ENCODE measurements at places on chromosomes 6 and 20. TPM values are rescaled to one million over a fixed set of nuclear protein-coding genes. Genes with fewer than 3 reads are reported as not detected.

GRCh38 chr20:63829945-63830835 is 874 bp downstream of the ZBTB46 start:
- no peak for DNase-seq

EEF1A2 gene
- polyA plus RNA-seq, result 0.31 TPM

DNA sequence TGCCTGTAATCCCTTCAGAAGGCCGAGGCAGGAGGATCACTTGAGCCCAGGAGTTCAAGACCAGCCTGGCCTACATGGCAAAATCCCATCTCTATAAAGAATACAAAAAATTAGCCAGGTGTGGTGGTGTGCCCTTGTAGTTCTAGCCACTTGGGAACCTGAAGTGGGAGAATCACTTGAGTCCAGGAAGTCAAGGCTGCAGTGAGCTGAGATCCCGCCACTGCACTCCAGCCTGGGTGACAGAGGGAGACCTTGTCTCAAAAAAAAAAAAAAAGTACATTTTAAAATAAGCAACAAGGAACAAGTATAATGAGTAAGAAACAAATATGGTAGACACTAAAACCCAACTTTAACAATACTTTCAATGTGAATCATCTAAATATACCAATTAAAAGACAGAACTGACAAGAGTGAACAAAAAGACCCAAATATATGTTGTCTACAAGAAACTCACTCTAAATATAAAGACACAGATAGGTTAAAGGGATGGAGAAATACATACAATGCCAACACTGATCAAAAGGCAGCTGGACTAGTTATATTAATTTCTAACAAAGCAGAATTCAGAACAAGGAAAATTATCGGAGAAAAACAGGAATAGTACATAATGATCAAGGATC is 37.7 kb downstream of the RANBP9 start:
- DNase-seq, result no peak

GRCh38 chr6:21998582-21998981 is 298.3 kb downstream of the PRL start:
- no peak for DNase-seq

SEL1L2 gene
- polyA plus RNA-seq, result not detected

CALHM4 gene
- not detected for polyA plus RNA-seq

- no peak for DNase-seq
Observed at GRCh38 chr20:44720621-44720996, 5.4 kb downstream of the CCN5 start.

PHF20 gene
- 38.0 TPM for polyA plus RNA-seq

OXT gene
- not detected for polyA plus RNA-seq

- DNase-seq, result no peak
Observed at GRCh38 chr6:163474581-163474980, 60.1 kb downstream of the QKI start.

DNA sequence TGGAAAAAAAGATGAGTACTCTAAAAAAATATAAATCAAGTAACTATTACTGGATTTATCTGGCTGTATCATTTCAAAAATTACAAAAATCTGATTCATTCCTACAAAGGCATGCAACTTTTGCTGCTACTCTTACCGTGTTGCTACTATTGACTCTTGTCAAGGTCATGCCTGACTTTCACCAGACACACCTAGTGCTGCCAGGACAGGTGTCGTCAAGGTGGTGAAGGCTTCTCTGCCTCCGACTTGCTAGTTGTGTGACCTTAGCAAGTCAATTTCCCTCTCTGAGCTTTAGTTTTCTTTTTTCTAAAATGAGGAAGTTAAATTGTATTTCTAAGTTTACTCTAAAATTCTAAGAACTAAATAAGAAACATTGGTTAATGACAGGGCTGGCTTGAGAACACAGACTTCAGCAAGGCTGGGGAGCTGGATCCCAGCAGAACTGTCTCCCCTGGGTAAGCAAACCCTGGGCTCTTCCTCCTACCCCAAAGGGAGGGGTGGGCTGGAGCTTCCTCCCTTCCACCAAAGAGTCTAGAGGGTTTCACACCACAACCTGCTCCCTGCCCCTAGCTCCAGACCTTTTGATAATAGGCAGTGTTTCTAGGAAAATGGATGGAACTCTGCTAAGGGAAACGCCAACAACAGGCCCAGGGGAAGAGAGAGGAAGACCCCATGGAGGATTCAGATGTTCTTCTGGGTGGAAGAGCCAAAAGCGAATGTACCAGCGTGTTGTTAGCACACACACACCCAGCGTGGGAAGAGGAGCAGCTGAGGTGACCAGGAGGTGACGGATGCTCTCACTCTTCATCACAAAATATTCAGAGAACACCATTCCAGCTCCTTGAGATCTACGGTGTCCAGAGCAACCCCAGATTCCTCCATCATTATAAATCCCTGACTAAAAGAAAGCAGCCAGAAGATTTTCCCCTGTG is 47.9 kb upstream of the CITED2 start:
- DNase-seq, result no peak

- DNase-seq, result no peak
Observed at GRCh38 chr6:53496797-53497375, 48.0 kb downstream of the GCLC start.

DNA sequence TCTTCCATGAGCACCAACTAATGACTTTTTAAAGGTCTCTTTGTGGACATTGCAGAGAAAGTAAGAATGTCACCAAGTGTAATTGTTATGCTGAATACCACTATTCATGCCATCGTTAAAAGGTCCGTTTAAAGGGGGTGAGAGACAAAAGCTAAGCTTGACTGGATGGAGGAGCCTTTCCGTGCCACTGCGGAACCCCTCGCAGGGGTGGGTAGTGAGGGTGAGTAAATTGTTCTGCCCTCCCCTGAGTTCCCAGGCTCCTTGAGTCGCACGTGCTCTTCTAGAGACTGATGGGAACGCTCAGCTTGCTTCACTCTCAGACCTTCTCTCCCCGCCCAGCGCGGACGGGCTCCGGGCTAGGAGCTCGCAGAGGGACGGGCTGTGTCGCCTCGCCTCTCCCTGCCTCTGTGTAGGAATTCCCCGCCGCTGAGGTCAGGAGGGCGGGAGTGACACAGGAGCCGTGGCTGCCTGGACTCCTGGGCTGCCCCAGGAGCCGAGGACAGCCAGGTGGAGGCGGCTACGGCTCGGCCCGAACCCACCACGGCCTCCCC is 314.8 kb upstream of the QKI start:
- no peak for DNase-seq

GRCh38 chr6:119152187-119152586 is 73.7 kb upstream of the FAM184A start:
- no peak for DNase-seq

ZNF831 gene
- 0.13 TPM for polyA plus RNA-seq

DNA sequence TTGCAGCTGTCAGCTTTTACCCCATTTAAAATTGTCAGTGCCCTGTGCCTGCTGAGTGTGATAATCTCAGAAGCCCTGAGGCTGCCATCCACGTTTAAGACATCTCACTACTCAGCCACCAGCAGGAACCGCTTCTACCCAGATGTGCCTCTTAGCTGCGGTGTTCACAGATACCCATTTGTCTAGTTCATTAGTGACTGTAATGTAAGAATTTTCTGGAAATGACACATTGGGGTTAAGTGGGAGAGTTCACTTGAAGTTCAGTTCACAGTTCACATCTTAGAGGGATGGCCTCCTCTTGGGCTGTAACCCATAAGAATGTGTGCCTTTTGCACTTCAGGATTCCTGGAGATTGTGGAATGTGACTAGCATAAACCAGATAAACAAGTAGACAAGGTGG is 477.7 kb downstream of the BTBD3 start:
- DNase-seq, result no peak

- no peak for DNase-seq
Observed at GRCh38 chr6:67914419-67914818, 720.7 kb upstream of the ADGRB3 start.

- DNase-seq, result no peak
Observed at GRCh38 chr20:17790296-17790695, 90.5 kb downstream of the BANF2 start.
